ENCODE measurements at places on chromosomes 1 and 21. TPM values are rescaled to one million over a fixed set of nuclear protein-coding genes. Genes with fewer than 3 reads are reported as not detected.

Gene BRINP3
- polyA plus RNA-seq = 0.10 TPM

Gene KMO
- polyA plus RNA-seq = 0.47 TPM

Gene ATXN7L2
- 3.1 TPM for polyA plus RNA-seq

Gene SIKE1
- polyA plus RNA-seq = 9.9 TPM

Gene CAMK2N1
- 33.9 TPM for polyA plus RNA-seq

Gene IFI44
- 87.1 TPM for polyA plus RNA-seq

Gene FAM72B
- 0.88 TPM for polyA plus RNA-seq

Gene AGT
- polyA plus RNA-seq = 6.3 TPM

Gene F3
- polyA plus RNA-seq = 50.9 TPM

Gene CYP4X1
- 1.4 TPM for polyA plus RNA-seq

Gene VWA1
- polyA plus RNA-seq = 25.9 TPM

Gene AQP10
- polyA plus RNA-seq = not detected

Gene MRPS15
- 156 TPM for polyA plus RNA-seq

Gene CLDN19
- polyA plus RNA-seq = not detected

Gene MAN1C1
- 13.7 TPM for polyA plus RNA-seq

Gene FAM177B
- polyA plus RNA-seq = 1.5 TPM

Gene CD48
- 3.0 TPM for polyA plus RNA-seq

Gene NCAM2
- polyA plus RNA-seq = 2.5 TPM

Gene PLA2G2F
- polyA plus RNA-seq = not detected

Gene GPR37L1
- 0.24 TPM for polyA plus RNA-seq

Gene RNU11
- not detected for polyA plus RNA-seq

Gene C8B
- polyA plus RNA-seq = 0.03 TPM

Gene SLAMF9
- polyA plus RNA-seq = not detected

Gene VSIG8
- 0.20 TPM for polyA plus RNA-seq

Gene RBBP4
- polyA plus RNA-seq = 177 TPM

Gene HMCN1
- 1.3 TPM for polyA plus RNA-seq

Gene ANGEL2
- polyA plus RNA-seq = 23.9 TPM

Gene PRAMEF5
- polyA plus RNA-seq = not detected

Gene ADAMTS4
- polyA plus RNA-seq = 9.3 TPM

Gene HSPB7
- polyA plus RNA-seq = 90.1 TPM

Gene HTR6
- not detected for polyA plus RNA-seq

Gene TMEM35B
- 51.2 TPM for polyA plus RNA-seq

Gene SLFNL1
- polyA plus RNA-seq = 0.47 TPM

Gene RPRD2
- 32.0 TPM for polyA plus RNA-seq

Gene KCNA3
- 0.38 TPM for polyA plus RNA-seq

Gene HNRNPCL4
- not detected for polyA plus RNA-seq

Gene TNFRSF8
- 0.54 TPM for polyA plus RNA-seq

Gene TAS1R1
- 0.37 TPM for polyA plus RNA-seq

Gene GBP5
- polyA plus RNA-seq = 2.4 TPM

Gene TRABD2B
- 0.35 TPM for polyA plus RNA-seq

Gene NTNG1
- polyA plus RNA-seq = 4.6 TPM

Gene C1orf141
- not detected for polyA plus RNA-seq

Gene ANGPTL3
- not detected for polyA plus RNA-seq

Gene ERICH3
- 6.6 TPM for polyA plus RNA-seq

Gene LELP1
- not detected for polyA plus RNA-seq

Gene TMCO4
- 42.6 TPM for polyA plus RNA-seq

Gene SELE
- 0.56 TPM for polyA plus RNA-seq

Gene PGLYRP4
- not detected for polyA plus RNA-seq

Gene HES3
- not detected for polyA plus RNA-seq

All from adrenal gland (tissue), 19 donors.